ENCODE measurements at places on chromosomes 7 and 10.

GRCh38 chr10:60171436-60172013 lies 218.2 kb downstream of the ANK3 start:
- DNase-seq, result no peak

DNA sequence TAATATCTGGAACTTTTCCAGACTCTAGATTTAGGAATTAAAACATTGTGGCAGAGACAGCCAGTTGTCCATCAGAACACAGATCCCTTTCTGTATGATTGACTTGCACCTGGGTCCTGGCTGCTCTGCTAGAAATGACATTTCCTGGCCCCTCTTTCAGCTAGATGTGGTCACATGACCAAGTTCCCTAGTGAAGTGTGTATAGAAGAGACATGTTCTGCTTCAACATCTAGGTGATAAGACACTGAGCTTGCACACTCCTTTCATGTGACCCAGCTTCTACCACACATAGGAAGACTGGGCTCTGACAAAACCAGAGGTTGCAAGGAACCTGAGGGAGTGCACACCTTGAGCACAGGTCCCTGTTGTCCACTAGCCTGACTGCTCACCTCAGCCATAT lies 22.8 kb upstream of the DYNC1I1 start:
- no peak for DNase-seq

DNA sequence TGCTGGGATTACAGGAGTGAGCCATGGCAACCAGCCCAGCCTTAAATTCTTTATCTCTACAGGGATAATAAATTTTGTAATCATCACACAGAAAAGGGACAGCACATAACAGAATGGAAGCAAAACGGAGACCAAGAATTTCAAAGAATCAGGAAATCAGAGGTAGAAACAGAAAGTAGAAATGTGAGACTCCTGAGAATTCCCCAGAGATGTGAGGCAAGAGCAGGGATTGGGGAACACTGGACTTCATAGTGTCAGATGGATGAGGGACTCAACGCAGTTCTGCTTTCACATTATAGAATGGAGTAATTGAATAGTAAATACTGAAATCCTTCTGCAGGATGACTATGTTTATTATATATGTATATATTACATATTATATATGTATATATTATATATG lies 52.5 kb upstream of the MPP7 start:
- DNase-seq, result no peak

DNA sequence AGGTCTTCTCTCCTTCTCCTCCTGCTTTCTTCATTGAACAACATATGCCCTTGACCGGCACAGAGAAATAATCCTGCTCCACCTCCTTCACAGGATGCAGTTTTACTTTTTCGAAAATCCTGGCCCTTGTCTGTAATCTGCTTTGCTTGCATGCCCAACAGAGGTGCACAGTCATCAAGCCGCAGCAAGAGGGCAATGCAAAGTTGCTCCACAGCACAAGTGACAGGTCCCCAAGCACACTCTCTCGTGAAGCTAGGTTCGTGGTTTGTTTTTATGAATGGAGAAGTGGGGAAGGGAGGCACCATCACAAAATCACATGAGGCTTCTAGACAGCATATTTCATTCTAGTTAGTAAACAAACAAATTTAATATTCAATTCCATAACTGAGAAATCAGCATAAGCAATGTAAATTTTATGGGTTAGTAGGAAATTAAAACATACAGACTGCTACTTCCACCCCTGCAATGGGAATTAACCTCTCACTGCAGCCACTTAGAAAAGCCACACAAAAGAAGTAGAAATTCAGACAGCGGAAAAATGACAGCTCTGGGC lies 178.8 kb downstream of the TPK1 start:
- DNase-seq, result no peak

- no peak for DNase-seq
Observed at GRCh38 chr10:129219364-129219763, 247.7 kb upstream of the MGMT start.

DNA sequence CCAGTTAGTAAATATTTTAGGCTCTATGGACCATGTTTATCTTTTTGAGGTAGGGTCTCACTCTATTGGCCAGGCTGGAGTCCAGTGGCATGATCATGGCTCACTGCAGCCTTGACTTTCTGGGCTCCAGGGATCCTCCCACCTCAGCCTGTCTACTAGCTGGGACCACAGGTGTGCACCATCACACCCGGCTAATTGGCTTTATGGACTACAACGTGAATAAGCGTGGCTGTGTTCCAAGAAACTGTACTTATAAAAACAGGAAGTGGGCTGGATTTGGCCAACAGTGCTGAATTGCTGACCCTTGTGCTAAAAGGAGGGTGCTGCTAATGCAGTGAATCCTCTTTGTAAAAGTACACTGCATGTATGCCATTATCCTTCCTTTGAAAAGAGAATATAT lies 111.7 kb upstream of the CDK13 start:
- no peak for DNase-seq

- no peak for DNase-seq
Observed at GRCh38 chr7:1114088-1114487, 26.2 kb downstream of the GPER1 start.

DNA sequence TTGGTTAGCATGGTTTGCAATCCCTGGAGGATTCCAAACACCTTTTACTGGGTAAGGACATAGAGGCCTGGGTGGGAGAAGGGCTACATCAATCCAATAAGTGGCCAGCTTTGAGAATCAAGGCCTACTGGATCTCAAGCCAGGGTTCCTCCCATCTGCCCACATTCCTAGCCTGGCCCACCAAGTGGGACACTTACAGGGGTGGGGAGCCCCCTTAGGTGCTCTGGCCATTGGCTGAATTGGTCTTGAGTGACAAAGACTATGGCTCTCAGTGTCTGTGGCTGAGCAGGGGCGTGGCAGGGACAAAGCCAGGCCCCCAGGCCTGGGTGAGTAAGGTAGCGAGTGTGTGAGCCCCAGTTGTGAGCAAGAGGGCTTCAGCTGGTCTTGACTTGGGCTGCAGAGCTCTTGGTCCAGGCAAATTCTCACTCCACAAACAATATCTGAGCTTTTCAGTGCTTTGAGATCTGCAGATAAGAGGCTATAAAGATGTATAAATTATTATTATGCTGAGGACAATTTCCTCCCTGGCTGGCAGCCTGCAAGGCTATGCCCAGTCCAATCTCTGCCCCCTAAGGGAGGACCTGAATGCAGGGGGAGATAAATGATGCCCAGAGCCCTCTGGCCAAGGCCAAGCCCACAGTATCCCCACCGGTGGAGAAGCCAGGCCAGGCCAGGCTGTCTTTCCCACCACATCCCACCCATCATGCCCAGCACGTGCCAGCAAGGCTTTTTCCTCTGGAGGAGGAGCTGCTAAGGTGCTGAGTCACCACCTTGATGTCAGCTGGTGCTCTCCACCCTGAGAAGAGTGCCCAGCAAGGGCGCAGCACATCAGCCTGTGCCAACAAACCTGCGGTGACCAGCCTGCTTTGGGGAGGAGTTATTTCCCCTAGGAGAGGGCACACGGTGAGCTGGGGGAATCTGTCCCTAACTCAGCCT lies 80.7 kb upstream of the DUSP5 start:
- DNase-seq, result no peak

- no peak for DNase-seq
Observed at GRCh38 chr10:132841615-132841975, 55.6 kb upstream of the NKX6-2 start.

DNA sequence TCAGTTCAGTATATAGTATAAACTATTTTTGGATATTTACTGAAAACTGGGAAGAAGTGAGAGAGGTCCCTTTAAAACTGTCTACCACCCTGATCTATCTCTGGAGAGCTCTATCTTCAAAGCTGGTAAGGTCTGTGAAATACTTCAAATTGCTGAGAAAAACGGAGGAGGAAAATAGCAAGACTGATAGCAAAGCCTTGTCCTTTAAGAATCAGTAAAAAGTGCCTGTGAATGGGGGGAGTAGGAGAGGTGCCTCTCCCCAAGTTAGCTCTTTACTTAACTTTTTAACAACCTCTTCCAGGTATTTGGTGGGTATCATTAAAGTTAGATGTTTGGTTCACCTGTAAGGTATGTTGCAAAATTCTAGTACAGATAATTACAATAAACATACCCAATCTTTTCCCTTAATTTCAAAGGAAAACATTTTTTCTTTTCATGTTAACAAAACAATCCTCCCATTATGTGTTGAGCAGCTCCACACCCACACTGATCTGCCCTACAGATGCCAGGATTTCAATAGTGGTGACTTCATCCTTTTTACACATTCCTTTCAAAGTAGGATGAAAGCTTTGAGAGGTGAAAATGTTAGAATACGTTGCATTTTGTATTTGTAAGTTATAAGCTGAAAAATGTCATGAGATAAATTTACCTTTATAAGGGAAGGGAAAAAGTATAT lies 149.2 kb downstream of the CRPPA start:
- no peak for DNase-seq

DNA sequence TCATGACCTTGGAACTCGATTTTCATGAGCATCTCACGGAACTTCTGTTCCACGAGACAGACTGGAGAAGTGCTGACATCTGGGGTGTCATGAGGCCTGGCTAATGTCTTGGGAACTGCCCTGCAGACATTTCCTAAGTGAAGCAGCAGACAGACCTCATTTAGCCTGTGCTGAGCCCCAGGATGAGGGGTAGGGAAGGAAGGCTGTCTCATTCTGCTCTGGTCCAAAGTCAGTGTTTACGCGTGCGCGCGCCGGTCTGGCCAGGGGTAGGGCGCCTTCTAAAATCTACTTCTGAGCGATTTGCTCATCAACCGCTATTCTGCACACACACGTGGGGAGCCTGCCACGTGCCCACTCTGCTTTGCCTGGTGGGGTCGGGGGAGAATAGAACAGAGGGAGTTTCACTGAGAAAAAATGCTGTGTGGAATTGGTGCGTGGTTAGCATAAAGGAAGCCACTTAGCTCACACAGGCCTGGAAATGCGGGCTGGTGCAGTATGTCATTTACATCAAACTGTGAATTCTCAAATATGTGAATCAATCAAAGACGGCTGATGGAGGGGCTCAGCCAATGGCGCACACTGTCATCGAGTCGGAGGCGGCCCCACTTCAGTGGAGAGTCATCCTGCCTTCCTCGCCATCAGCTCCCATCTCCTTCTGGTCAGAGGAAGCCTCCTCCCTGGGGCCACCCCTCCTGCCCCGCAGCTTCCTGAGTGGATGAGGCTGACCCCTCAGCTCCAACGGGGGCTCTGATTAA lies 335.1 kb downstream of the ADARB2 start:
- no peak for DNase-seq

- DNase-seq, result no peak
Observed at GRCh38 chr10:113476191-113476590, 76.7 kb upstream of the HABP2 start.

DNA sequence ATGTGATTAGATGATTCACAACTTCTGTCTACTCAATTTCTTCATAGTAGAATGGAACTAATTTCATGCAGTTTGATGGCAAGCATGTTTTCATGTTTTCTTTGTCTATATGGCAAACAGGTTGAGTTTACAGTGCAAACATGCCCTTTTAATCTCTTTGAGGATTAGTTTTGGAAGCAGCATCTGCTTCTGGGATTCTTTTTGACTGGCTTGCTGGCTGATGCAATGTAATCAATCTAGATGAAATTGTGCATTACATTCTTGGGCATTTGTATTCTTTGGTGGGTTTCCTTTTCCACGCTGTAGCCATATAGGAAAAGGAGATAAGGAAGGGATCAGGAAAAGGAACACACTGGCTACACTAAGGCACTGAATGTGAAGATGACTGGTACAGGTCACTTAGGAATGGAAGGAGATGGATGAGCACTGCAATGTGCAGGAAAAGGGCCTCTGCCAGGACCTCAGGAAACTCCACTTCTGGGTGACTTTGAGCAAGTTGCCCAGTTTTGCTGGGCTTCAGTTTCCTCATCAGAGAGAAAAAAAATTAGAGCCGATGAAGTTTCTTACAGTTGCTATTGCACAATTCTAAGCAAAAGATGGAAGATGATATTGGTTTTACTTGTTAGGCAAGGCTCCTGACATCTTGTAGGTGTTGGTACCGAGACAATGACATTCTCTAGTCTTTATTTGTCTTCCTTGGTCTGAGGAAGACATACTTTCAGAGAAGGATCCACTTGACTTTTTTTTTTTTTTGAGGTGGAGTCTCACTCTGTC lies 269.1 kb downstream of the SUGCT start:
- no peak for DNase-seq

DNA sequence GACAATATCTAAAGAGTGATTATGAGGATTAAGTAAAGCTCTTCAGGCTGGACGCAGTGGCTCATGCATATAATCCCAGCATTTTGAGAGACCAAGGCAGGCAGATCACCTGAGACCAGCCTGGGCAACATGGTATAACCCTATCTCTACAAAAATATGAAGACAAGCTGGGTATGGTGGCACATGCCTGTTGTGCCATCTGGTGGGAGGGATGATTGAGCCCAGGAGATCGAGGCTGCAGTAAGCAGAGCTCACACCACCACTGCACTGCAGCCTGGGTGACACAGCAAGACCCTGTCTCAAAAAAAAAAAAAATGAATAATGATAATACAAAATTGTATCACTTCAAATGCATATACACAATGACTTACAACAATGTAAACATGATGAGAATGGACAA lies 195.6 kb upstream of the AUTS2 start:
- no peak for DNase-seq

GRCh38 chr7:55055479-55055878 lies 36.7 kb downstream of the EGFR start:
- DNase-seq, result no peak

- no peak for DNase-seq
Observed at GRCh38 chr7:79093421-79093820, 360.0 kb downstream of the MAGI2 start.

GRCh38 chr10:97204826-97205679 lies 19.3 kb upstream of the SLIT1 start:
- no peak for DNase-seq

- no peak for DNase-seq
Observed at GRCh38 chr7:46452561-46453135, 531.6 kb upstream of the IGFBP3 start.

GRCh38 chr10:70101668-70102067 lies 31.0 kb downstream of the AIFM2 start:
- DNase-seq, result no peak

GRCh38 chr7:99126921-99127553 lies 16.9 kb downstream of the SMURF1 start:
- no peak for DNase-seq

DNA sequence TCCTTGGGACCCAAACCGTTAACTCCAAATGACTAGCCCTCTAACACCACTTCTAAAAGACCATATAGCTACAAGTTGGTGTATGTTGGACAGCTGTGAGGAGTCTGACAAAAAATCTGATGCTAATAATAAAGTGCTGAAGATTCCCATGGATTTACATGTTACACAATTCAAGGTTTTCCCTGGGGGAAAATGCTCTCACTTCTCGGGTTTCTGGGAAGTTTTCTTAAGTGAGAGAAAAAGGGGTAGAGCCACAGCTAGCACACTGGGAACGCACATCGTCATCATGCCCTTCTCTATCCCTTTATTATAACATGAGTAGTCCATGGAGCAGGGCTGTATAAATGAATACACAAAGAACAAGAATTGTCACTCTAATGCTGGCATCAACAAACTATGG lies 162.1 kb downstream of the CHCHD3 start:
- no peak for DNase-seq

DNA sequence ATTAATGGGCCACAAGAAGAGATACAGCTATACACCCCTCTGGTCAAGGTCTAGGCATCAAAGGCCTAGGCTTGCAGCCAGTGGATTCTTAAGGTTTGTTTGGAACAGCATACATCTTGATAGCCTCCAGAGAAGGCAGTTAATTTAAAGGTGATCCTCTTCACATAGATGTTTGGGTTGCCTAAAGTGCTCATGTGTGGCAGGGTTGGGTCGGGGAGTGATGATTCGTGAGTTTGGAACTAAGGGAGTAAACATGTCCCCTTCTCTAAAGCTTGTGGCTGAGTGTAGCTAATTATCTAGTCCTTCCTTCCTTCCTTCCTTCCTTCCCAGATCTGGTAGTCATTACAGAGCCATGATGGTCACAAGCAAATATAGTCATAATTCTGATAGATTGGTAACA lies 12.4 kb downstream of the PCLO start:
- no peak for DNase-seq
